ENCODE measurements at places on chromosomes 11 and 22. TPM values are rescaled to one million over a fixed set of nuclear protein-coding genes. Genes with fewer than 3 reads are reported as not detected.

SORL1 gene
- 25.8 TPM for total RNA-seq

GRCh38 chr11:109526931-109527330 lies 104.9 kb downstream of the C11orf87 start:
- DNase-seq: no peak

DNA sequence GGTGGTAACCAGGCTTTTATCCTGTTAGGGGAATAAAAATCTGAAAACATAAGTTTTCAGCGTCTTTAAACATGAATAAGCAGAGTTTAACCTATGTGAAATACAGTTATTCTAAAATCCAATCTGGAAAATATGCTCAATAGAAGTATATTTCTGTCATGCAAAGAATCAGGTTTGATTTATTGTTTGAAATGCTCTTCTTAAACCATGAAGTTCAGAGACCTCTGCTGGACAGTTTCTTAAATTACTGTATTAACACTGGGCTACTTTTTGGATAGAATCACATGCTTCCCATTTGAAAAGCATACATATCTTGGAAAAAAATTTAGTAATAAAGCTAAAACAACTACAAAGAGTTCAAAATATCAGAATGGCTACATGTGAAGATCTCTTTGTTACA lies 25.4 kb downstream of the APIP start:
- DNase-seq: no peak

DNA sequence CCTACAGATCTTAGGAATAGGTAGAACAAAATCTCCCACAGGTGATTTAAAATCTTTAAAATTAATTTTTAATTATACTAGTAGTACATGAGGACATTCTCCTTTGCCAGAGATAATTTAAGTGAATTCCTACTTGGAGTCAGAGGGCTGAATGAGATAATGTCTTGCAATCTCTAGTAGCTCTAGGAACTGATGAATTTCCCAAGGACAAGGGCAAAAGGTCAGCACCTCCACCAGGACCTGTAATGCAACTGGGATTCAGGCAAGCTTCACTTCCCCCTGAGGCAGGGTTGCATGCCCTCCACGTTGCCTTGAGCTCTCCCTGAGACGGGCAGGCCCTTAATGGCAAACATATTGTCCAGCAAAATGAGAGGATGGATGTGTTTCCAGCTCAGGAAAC lies 330.3 kb upstream of the PITPNB start:
- no peak for DNase-seq

DNA sequence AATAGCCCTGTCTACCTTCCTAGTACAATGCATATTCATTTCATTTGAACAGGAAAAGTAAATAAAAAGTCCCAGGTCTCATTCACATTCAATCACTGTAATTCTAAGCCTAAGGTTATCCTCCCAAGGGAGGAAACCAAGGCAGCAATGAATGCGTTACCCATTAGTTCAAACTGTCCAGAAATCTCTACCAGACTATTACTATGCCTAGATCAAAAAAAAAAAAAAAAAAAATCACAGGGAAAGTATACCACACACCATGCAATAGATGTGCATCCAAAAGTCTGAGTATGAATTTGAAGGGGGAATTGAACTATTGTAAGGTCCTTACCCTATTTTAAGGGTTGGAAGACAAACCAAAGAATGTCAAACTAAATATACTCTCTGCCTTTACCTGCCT lies 598.0 kb upstream of the API5 start:
- no peak for DNase-seq

CD6 gene
- 0.23 TPM for total RNA-seq

DNA sequence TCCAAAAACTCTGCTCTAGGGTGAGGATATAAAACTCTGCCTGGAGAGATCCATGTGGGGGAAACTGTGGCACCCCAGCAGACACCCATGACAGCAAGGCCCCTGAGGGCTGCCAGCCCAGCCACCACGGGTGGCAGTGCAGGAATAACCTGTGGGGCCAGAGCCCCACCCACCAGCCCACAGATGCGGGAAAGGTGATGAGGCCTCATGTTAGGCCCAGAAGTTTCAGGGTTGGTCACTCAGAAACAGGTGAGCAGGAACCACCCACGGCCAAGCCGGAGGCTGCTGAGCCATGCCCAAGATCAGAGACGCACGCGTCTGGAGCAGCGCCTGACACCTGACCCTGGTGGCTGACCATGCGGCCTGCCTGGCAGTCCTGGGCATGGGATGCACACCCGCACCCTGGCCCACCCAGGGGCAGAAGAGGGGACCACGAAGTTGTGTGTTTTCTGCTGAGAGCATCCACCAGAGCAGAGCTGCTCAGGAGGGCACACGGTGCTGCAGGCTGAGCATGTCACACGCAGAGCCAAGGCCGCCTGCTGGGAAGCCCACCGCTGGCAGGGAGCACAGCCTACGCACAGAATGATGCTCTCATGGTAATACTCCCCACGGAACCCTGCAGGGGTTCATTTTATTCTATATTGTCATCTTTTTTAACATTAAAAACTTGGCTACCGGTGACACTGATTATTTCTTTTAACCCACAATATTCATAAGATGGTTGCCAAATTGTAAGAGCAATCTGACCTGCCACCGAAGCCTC lies 41.2 kb downstream of the DUSP8 start:
- no peak for DNase-seq

DNA sequence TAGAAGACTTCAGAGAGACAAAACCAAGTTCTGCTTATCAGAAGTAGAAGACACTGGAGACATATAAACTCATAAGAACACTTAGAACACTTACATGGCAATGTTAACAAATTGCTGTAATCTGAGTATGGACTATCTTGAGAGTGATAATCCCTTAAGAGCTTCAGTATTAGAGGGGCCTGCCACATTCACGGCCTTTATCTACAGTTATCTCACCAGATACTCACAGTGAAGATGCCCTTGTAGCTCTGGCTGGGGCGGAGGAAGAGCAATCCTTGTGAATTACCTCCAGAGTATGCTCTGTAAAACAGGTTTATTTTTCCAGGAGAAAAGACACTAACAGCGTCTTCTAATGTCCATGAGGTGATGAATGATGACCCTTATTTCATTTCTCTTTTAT lies 762.8 kb downstream of the FAM181B start:
- no peak for DNase-seq
